ENCODE measurements at places on chromosomes 2 and 18.

- H3K36me3 ChIP-seq, result no peaks in the 10 kb centered on the region
- no peaks in the 10 kb centered on the region for H3K27me3 ChIP-seq
- DNase-seq, result no peak
- no peaks in the 10 kb centered on the region for H3K4me1 ChIP-seq
- no peak overlapping the region for H3K4me3 ChIP-seq
- no peak overlapping the region for H3K27ac ChIP-seq
Measured at GRCh38 chr2:104420953-104421352, 433.0 kb upstream of the POU3F3 start.

DNA sequence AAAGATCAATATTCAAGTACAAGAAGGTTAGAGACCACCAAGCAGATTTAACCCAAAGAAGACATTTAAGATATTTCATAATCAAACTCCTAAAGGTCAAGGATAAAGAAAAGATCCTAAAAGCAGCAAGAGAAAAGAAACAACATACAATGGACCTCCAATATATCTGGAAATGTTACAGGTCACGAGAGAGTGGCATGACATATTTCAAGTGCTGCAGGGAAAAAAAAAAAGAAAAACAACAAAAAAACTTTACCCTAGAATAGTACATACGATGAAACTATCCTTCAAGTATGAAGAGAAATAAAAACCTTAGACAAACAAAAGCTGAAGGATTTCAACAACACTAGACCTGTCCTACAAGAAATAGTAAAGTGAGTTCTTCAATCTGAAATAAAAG lies 91.5 kb upstream of the CD226 start:
- H3K27me3 ChIP-seq, result no peaks in the 10 kb centered on the region
- no peak overlapping the region for H3K27ac ChIP-seq
- H3K4me1 ChIP-seq, result no peaks in the 10 kb centered on the region
- no peak for DNase-seq
- H3K36me3 ChIP-seq, result no peaks in the 10 kb centered on the region
- H3K4me3 ChIP-seq, result no peak overlapping the region

- no peak overlapping the region for H3K4me3 ChIP-seq
- H3K36me3 ChIP-seq, result no peaks in the 10 kb centered on the region
- no peak for DNase-seq
Measured at GRCh38 chr2:155203178-155203577, 504.7 kb downstream of the KCNJ3 start.

GRCh38 chr2:199273042-199273511 lies 184.7 kb downstream of the SATB2 start:
- no peaks in the 10 kb centered on the region for H3K36me3 ChIP-seq
- H3K4me3 ChIP-seq, result no peak overlapping the region
- H3K27ac ChIP-seq, result no peak overlapping the region
- no peaks in the 10 kb centered on the region for H3K27me3 ChIP-seq

DNA sequence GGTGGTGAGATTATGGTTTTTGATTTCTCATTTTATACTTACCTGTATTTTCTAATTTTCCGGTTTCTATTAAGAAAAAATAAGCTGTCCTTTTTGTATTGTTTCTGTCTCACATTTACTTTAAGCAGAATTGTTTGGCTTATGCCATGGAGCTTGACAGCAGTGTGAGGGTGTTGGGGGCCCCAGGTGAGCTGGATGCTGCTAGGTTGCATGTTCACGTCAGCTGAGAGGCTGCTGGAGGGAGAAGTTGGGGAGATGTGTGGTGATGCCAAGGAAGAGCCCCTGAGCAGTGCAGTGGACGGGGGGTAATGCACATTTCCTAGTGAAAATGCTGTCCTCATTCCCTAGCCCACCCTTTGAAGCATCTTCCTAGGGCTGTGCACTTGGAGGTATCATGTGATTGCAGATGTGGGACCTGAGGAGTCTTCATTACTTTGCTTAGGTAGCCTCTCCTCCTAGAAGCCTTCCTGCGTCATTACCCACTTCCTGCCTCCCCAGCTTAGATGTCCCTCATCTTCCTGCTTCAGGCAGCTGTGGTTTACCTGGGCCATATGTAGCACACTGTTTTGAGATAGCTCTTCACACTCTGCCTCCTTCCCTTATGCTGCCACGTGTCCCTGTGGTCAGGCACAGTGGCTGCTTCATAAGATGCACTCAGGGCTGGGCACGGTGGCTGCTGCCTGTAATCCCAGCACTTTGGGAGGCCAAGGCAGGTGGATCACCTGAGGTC lies 16.2 kb downstream of the ATG16L1 start:
- peaks cover 3% of the 10 kb centered on the region for H3K36me3 ChIP-seq
- H3K27ac ChIP-seq, result peak overlapping the region; percentile 82
- peaks cover 2% of the 10 kb centered on the region for H3K4me1 ChIP-seq
- no peak for DNase-seq

DNA sequence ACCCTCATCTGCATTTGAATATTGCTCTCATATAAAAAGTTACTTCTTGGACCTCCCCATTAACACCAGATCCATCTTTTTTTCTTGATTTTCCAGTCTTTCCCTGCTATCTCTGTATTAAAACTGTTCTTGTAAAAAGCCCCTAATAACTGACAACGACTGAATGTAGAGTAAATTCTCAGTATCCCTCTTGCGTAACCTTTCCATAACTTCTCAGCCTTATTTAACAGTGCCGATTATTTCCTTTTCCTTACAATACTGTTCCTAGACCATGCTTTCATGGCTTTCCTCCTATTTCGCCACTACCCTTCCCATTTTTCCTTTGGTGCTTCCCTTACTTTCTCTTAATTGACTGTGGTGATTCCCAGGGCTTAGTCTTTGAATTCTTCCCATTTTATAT lies 348.9 kb upstream of the DSEL start:
- DNase-seq, result no peak
- no peak overlapping the region for H3K4me3 ChIP-seq
- no peaks in the 10 kb centered on the region for H3K27me3 ChIP-seq

DNA sequence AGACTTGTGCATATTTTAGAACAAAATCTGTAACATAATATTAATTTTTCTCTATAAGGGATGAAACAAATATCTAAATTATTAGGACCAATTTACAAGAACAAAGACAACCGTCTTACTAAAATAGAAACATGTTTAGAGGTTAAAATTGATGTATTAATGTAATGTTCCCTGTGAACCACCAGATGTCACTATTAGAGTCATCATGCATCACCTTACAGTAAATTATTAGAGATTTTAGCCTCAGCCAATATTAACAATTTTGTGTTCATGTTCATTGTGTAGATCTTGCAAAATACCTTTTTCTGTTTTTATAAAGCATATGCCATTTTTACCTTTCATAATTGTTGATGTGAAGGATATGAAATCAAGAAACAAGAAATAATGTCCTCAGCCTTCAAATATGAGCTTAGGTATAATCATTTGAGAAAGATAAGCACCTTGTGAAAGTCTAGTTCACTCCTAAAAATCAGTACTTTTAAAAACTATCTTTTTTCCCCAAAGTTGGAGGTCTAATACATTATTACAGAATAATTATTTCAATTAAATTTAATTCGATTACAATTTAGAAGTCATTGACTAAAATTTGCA lies 344.3 kb upstream of the KCNH7 start:
- H3K27ac ChIP-seq, result no peak overlapping the region
- H3K4me1 ChIP-seq, result no peaks in the 10 kb centered on the region
- no peaks in the 10 kb centered on the region for H3K36me3 ChIP-seq

GRCh38 chr2:172698041-172698863 lies 37.4 kb upstream of the RAPGEF4 start:
- no peak overlapping the region for H3K27ac ChIP-seq
- H3K4me1 ChIP-seq, result no peaks in the 10 kb centered on the region
- no peak for DNase-seq
- H3K4me3 ChIP-seq, result no peak overlapping the region
- no peaks in the 10 kb centered on the region for H3K27me3 ChIP-seq

GRCh38 chr18:59629894-59630293 lies 67.3 kb downstream of the CCBE1 start:
- H3K4me3 ChIP-seq, result no peak overlapping the region
- H3K4me1 ChIP-seq, result no peaks in the 10 kb centered on the region
- no peaks in the 10 kb centered on the region for H3K27me3 ChIP-seq
- no peak overlapping the region for H3K27ac ChIP-seq
- H3K36me3 ChIP-seq, result no peaks in the 10 kb centered on the region

DNA sequence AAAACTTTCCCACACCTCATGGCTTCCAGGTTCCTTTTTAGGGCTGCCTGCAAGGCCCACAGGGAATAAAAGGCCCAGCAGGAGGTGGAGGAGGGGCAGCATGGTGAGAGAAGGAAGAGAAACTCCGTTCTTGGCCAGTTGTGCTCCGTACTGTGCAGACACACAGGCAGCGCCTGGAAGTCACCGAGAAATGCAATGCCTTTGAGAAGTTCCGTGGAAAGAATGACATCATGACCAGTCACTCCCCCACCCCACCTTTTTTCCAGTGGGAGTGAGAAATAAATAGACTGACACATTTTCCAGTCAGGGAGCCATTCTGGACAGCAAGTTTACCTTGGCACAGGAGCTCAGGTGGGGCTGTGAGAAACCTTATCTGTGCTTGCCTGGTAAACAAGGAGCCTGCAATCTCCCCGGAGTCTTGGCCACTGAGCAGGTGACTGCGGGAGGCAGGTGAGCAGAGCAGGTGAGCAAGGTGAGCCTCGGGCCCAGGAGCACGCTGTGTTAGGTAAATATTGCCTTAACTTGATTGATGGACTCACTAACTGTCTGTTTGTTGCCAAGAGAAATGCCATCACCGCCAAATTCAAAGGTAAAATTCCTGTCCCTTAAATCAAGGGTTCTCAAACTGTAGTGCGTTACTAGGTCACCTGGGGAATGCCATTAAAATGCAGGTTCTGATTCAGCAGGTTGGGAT lies 13.5 kb upstream of the LBH start:
- no peak overlapping the region for H3K4me3 ChIP-seq
- no peaks in the 10 kb centered on the region for H3K27me3 ChIP-seq
- H3K36me3 ChIP-seq, result no peaks in the 10 kb centered on the region
- peak overlapping the region; percentile 73 for H3K27ac ChIP-seq
- peak; percentile 96 for DNase-seq

DNA sequence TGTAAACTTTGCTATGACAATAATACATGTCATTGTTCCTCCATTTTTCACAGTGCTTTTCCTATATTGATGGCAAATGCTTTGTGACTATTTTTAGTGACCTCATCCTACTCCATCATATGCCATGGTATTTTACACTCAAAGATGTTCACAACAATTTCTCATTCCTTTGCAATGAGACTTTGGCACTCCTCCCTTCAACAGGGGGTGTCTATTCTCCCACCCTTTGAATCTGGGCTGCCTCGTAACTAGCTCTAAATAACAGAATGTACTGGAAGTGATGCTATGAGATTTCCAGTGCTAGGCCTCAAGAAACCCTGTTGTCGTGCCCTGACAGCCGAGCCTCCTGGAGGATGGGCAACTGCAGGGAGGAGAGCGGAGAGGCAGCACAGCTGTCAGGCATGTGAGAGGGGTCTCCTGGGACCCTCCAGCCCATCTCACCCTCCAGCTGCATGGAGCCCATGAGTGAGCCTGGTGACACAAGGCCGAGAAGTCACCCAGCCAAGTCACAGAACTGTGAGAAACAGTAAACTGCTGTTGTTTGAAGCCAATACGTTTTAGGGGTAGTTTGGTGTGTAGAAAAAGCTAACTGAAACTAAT lies 103.1 kb upstream of the APCDD1 start:
- no peaks in the 10 kb centered on the region for H3K27me3 ChIP-seq
- no peaks in the 10 kb centered on the region for H3K4me1 ChIP-seq
- no peaks in the 10 kb centered on the region for H3K36me3 ChIP-seq
- H3K27ac ChIP-seq, result no peak overlapping the region
- no peak for DNase-seq
- no peak overlapping the region for H3K4me3 ChIP-seq

DNA sequence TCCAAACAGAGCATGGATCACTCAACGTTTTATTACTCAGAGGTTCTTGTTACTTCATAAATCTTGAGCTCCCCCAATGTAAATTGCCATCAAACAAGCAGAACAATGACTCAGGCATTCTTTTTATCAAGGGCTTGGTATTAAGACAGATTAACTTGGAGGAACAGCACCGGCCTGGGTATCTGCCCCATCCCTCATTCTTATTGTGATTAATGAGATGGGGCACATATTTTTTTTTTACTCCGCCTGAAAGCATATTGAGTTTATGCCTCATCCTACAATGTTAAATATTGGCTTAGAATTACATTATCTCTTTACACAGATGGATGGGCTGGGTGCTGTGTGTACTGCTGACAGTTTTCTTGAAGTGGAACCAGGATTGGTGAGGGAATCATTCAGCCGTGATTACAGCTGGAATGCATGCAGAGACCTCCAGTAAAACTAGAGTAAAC lies 387.3 kb downstream of the CLIP4 start:
- H3K4me1 ChIP-seq, result no peaks in the 10 kb centered on the region
- H3K4me3 ChIP-seq, result no peak overlapping the region
- H3K27ac ChIP-seq, result no peak overlapping the region
- DNase-seq, result no peak
- no peaks in the 10 kb centered on the region for H3K27me3 ChIP-seq

DNA sequence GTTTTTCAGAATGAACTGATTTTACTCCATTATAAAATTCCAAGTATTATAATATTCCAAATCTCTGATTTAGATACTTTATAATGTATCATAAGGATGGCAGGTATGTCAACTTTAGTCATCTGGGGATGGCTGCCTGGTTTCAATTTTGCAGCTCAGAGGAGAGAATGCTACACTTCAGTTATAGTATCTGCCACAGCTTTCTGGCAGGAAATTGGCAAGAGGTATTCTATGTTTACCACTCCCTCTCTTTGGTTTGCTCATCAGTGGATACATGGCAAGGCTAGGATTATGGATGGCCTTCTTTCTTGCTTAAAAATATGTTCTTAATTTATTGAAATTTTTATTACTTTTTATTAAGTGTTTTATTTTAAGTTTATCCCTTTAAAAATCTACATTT lies 67.0 kb upstream of the TNFRSF11A start:
- H3K36me3 ChIP-seq, result no peaks in the 10 kb centered on the region
- H3K4me3 ChIP-seq, result no peak overlapping the region
- DNase-seq, result no peak
- no peaks in the 10 kb centered on the region for H3K27me3 ChIP-seq

DNA sequence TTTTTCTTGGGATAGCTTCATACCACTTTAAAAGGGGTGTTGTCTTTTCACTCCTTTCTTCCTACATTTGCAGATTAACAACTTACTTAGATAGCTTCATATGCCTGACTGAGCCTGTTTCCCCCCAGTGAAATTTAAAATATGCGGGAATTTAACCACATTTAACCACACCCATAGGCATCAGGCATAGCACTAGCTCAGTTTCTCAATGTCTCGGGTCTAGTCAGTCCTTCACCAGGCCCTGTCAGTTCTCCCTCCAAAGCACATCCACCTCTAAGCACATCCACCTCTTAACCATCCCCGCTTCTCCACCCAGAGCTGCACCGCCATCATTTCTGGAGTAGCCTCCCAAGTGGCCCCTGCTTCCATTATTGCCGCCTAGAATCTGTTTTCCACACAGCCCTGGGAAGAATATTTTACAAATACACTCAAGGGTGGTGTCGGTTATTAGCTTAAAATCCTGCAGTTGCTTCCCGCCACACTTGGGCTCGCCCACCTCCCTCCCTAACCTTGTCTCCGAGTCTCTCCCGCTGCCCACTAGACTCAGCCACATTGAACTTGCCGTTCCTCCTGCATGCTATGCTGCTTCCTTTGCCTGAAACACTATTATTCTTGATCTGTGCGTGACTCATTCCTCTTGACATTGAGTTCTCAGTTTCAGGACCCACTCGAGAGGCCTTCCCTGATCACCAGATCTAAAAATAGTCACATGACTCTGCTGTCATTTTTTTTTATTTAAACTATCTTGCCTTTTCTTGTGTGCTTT lies 68.3 kb downstream of the SPTBN1 start:
- DNase-seq, result no peak
- H3K4me1 ChIP-seq, result no peaks in the 10 kb centered on the region
- no peaks in the 10 kb centered on the region for H3K27me3 ChIP-seq
- no peak overlapping the region for H3K27ac ChIP-seq
- no peak overlapping the region for H3K4me3 ChIP-seq
